Stimulated activated CD4-positive, alpha-beta T cell treated with anti-CD3 and anti-CD28 coated beads, Interleukin-4, amount 100 ng/mL, for 1 hour (primary cell): ENCODE measurements at places on chromosomes 11 and 22.

- no peak for DNase-seq
Measured at GRCh38 chr11:71204748-71205664, 47.4 kb downstream of the SHANK2 start.

DNA sequence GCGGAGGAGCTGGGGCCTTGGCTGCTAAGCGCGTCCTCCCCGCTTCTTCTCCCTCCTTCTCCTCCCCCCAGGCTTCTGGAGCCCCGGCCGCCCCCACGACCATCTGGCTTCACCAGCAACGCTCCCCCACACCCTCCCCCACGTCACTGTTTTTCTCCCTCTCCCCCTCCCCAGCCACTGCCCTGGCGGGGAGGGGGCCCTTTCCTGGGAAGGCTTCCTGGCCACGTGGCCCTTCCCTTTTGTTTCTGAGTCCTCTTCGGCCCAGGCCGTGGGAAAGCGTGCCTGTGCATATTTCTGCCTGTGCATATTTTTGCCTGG lies 27.7 kb downstream of the RTN4R start:
- DNase-seq = no peak

GRCh38 chr22:43393844-43394474 lies 17.9 kb upstream of the MPPED1 start:
- no peak for DNase-seq

- DNase-seq = no peak
Measured at GRCh38 chr11:69674267-69674885, 777 bp downstream of the LTO1 start.

GRCh38 chr11:64077607-64078006 lies 41.9 kb downstream of the FLRT1 start:
- DNase-seq = no peak

DNA sequence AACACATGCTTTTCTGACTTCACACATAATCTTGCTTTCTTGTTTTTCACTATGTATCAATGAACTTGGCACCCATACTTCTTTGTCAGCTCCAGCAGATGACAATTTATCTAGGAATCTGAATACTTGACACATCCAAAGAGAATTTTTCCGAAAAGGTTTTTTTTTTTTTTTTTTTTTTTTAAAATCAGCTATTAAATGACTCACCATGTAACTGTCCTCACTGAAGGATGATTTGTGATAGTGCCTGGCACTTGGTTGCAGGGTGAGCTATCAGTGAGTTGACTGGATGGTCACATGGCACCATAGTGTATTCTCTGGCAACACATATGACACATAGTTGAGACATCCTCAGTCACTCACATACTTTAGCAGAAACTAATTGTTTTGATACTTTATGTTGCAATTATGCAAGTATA lies 133.4 kb upstream of the E2F8 start:
- DNase-seq = no peak

DNA sequence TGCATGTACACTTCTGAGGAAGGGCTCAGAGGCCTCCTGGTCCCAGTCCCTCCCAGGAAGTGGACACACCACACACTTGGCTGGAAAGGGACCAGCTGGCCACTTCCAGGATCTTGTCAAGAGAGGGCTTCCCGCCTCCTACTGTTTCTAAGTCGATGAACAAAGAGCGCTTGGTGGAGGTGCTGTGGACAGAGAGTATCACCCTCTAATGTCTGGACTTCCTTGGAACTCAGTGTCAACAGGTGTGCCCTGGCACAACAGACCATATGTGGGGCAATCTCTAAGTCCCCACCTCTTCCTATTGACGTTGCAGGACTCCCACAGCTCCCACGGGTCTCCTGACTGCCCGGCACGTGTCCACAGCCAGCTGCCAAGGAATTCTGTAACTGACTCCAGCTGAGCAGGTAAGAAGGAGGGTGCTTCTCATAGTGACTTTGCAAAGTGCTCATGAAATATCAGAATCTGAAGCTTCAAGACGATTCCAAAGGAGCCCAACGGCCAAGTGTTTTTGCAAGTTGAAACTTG lies 16.1 kb downstream of the POU2AF1 start:
- DNase-seq = no peak

GRCh38 chr11:79358258-79358657 lies 82.6 kb downstream of the TENM4 start:
- no peak for DNase-seq

DNA sequence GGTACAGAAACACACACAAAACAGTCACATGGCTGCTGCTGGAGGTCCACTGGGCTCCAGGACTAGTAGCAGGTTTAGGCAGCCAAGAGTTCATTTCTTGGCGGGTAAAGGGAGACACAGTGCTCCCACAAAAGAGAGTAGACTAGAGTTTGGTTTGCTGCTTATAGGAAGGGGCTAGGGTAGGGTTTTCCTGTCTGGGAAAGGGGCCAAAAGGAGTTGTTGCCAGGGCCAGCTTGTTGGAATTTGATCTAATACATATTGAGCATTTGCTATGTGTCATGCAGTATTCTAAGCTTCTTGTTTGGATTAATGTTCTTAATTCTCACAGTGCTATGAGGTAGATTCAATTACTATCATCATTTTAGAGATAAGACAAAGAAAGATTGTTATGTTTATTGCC lies 195.1 kb upstream of the PLET1 start:
- DNase-seq = no peak

- DNase-seq = no peak
Measured at GRCh38 chr22:47322854-47323253, 560.4 kb downstream of the TBC1D22A start.

- no peak for DNase-seq
Measured at GRCh38 chr11:91066456-91067047, 843.7 kb upstream of the CHORDC1 start.

DNA sequence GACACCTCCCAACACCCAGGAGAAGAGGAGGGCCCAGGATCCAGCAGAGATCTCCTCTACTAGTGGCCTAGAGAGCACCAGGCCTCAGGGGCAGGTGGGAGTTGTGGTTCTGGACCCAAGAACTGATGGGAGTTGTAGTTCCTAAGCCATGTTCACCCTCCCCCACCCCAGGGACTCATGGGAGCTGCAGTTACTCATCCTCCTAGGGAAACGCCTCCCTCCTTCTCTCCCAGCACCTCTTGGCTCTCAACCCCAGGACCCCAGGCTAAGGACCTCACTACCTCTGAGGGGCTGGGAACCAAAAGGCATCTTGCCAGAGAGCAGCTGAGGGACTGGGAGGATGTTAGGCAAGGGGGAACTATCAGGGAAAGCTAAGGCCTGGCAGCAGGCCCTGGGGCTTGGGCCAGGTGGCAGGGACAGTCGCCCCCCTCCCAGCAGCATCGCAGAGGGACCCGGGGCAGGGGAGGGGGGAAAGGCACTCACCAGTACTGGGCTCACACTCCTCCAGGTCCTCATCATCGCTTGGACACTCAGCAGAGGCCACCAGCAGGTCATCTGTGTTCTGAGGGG lies 28.9 kb downstream of the SLC22A12 start:
- DNase-seq = no peak

DNA sequence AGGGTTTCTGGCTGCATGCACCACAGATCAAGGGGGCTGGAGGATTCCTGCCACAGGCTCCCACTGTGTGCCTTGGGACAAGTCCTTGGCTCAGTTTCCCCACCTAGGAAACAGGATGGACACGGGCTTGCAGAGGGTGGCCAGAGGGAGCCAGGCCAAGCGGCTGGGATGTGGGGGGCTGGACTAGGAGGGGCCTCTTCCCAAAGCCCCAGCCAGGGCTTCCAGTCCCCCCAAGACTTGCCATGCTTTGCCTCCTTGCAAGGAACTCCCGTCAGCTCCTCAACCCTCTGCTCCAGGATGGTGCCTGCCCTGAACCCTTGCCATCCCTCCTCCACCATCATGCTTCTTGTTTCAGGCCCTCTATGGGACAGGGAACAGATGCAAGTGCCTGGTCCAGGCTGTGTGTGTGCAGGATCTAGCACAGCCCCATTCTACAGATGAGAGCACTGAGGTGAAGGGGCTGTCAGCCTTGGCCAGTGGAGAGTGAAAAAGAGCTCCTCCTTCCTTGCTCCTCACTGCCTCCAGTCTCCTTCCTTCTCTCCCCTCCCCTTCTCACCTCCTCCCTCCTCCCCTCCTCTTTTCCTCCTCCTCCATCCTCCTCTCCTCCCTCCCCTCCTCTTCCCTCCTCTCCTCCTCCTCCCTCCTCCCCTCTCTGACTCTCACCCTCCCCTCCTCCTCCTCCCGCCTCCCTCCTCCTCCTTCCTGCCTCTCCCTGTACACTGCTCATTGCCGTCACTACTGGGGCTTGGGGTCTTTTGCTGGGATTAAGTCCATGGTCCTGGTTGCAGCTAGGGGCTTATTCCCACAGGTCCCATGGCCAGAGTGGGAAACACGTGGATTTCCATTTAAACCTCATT lies 13.3 kb upstream of the FGF19 start:
- DNase-seq = no peak

DNA sequence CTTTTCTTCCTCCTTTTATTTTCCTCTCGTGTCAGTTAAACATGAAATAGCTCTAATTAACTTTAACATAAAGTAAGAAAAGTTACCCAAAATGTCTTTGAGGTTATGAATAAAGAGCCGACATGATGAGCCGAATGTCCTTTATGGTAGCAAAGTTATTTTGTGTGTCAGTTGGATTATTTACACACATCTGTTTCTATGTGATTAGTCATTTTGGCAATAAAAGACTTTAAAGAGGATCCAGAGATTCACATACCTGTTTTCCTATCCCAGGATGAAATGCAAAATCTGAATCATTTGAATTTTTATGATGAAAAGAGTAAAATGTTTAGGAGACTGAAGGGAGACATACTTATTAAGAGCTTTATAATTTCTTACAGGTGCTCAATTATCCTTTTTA lies 34.0 kb upstream of the TECTA start:
- no peak for DNase-seq

GRCh38 chr11:1047595-1048156 lies 11.2 kb upstream of the MUC6 start:
- DNase-seq = no peak

DNA sequence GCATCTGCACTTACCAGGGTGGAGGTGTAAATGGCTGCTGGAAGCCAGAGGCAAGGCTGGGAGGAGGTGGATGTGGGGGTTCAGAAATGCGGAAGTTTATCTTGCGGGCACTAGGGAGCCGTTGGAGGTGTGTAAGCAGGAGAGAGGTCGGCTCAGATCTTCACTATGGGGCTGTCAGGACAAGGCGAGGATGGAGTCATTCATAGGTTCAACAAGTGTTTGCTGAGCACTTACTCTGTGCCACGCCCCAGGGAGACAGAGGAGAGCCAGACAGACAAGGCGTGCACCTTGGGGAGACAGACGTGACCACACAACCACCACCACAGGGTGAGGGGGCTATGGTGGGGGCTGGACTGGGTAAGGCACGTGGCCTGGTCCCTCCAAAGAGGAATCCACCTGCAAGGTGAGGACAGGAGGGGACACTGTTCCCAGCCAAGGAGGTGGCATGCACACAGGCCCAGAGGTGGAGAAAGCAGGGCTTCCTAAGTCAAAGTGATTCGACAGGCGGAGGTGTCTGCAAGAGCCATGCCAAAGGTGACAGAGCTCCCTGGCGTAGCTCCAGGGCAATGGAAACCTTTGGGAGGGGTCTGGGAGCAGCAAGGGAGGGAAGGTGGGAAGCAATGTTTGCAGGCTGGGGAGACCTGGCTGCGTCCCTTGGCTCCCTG lies 30.8 kb upstream of the TCF20 start:
- no peak for DNase-seq

DNA sequence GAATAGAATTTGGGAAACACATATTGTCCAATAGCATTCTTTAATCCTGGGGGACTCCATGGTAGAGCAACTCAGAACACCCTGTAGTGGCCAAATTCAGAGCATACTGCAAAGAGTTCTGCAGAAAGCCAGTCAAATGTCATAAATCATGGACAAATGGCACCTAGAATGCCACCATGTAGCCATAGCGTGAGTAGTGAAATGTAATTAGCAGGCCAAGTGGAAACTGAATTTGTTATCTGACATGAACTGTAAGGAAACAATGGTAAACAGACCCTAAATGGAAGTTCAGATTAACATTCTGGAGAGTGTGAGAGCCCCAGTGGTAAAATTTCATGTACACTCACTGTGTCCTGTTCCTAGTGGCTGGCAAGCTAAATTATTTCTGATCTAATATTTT lies 7.0 kb upstream of the PRSS23 start:
- no peak for DNase-seq

GRCh38 chr22:27144321-27144720 lies 486.9 kb downstream of the MIAT start:
- no peak for DNase-seq

DNA sequence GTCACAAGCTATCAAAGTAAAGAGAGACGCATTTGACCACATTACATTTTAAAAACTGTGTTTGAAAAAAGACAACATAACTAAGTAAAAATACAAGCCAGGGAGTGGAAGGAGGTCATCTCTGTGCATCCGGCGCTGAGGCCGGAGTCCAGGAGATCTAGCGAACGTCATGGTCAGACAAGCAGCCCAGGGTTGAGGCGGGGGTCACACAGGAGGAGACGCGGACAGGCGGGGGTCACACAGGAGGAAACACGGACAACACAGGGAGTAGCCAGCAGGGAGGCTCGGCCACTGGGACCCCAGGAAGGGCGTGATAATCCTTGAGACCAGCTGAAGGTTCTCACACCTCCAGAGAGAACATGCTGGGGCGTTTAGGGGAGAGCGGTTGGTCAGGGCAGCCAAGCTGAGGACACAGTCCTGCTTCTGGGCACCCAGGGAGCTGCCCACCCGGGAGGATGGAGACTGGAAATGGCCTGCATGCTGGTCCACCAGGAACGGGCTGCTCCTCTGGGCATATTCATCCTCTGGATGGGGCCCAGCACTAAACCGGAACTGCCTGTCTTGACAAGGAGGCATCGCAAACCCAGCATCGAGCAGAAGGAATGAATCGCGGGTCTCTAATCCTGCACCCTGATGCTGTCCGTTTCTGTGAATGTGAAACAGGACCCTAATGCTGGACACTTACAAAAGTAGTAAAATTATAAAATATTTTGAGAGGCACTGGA lies 40.9 kb upstream of the MUC5AC start:
- no peak for DNase-seq

DNA sequence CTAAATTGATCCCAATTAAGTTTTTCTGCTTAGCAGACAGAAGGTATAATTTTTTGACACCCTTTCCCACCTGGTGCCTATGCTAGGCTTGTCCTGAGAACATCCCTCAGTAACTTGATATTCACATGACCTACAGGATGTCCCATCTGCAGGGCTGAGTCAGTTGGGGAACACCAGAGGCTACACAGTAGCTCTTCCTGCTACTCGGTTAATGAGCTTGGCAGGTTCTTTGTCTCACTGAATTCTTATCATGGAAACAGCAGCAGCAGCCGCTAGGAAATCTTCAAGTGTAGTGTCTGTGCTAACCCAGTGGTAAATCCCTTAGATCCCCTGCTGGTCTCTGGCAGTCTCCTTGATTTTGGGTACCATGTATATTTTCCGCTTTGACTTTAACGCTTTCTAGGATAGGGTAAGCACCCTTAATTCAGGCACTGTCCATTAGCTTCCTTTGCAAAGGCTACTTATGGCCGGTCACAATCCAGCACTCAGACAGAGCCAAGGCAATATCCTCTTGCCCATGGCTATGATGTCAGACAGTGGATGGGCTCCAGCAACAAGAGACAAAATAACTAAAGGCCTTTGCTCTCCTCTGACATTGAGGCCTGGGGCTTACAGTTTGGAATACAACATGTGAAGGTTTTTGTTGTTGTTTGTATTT lies 8.5 kb downstream of the MRPL16 start:
- DNase-seq = no peak

GRCh38 chr11:15779518-15779917 lies 576.8 kb downstream of the SOX6 start:
- no peak for DNase-seq

GRCh38 chr22:47176573-47177333 lies 414.3 kb downstream of the TBC1D22A start:
- no peak for DNase-seq

GRCh38 chr22:48819961-48820360 lies 1007.7 kb downstream of the BRD1 start:
- no peak for DNase-seq

- DNase-seq = no peak
Measured at GRCh38 chr11:8070417-8071115, 10.4 kb upstream of the TUB start.
